ENCODE measurements at places on chromosomes 6 and 20.

DNA sequence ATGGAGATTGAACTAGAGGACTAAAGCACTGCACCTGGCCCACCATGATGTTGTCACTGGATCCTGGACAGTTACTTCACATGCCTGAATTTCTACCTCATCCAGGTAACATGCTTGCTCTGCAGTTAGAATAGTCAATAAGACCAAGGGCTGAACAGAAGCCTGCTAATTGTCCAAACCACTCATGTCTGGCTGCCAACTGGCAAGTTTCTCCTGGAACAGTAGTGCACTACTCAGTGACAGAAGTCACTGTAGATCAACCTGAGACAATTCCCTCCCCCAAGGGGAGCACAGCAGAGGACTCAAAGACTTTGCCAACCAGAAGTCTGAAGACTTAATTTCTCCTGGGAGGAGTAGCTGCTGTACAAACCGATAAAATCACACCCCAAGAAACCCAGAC, 454.6 kb upstream of the MARCKS start:
- no peak for DNase-seq

- DNase-seq: no peak
These were observed 20.0 kb downstream of the HLA-DOA start for GRCh38 chr6:32989368-32989767.

GRCh38 chr20:50381075-50381732, 129.0 kb upstream of the PTPN1 start:
- no peak for DNase-seq

DNA sequence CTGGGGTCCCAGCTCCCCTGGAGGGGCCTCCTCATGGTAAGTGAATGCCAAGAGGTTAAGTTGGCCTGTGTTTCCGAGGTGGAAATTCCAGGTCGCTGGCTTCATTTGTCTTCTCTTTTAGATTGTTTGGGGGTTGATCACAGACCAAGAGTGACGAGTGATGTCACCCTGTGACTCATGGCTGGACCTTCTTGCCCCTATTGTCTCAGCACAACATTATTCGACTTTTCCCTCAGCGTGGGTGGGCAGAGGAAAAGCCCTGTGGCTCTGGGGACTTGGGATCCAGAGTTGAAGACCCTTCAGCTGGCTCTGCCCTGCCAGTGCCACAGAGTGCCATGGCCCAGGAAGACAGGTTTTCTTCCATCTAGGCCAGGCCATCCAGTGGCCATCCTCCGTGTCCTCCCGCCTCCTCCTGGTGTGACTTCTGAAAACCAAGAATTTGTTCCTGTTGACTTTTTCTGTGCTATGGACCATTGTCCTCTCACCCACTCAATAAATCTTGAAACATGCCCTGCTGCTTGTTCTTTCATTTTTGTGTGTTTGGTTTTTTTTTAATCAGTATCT, 15.4 kb upstream of the SNHG17 start:
- DNase-seq: peak; percentile 44

DNA sequence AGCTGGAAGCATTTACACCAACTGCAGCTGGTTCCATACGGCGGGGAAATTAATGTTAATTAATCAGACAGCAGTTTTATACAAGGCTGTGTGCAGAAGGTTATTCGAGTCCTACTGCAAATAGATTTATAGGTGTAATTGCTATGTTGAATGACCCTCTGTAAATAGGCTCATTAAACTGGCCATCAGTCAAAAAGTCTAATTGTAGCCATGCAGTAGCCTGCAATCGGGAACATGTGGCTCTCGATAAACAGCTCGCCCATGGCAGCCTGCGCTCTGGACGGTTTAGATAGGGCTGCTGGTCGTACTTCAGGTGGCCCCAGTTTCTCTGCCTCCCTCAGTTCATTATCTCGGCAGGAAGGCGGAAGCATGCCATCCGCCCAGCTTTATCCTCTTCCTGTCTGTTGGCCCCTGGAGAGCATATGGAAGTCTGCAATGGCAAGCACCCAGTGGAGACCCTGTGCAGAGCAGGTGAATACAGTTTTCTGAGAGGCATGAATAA, 143.2 kb downstream of the MBOAT1 start:
- no peak for DNase-seq

- no peak for DNase-seq
These were observed 28.5 kb downstream of the SF3B5 start for GRCh38 chr6:144066741-144067484.

- DNase-seq: no peak
These were observed 730 bp downstream of the INSM1 start for GRCh38 chr20:20368418-20369249.

GRCh38 chr6:118899948-118900347, 6.0 kb downstream of the ASF1A start:
- DNase-seq: no peak

DNA sequence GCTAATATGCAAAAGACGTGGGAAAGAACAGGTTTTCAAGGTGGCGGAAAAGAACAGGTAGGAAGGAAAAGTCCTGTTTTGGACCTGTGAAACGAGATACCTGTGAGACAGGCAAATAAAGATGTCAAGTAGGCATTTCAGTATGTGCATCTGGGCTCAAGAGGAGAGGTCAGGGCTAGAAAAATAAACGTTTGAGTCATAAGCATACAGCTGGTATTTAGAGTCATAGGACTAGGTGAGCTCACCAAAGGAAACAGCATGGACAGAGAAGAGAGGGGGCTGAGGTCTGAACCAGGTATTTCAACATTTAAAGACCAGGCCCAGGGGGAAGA, 14.9 kb downstream of the MTFR2 start:
- peak; percentile 62 for DNase-seq

GRCh38 chr6:165767228-165767627, 104.2 kb upstream of the PDE10A start:
- peak; percentile 17 for DNase-seq

DNA sequence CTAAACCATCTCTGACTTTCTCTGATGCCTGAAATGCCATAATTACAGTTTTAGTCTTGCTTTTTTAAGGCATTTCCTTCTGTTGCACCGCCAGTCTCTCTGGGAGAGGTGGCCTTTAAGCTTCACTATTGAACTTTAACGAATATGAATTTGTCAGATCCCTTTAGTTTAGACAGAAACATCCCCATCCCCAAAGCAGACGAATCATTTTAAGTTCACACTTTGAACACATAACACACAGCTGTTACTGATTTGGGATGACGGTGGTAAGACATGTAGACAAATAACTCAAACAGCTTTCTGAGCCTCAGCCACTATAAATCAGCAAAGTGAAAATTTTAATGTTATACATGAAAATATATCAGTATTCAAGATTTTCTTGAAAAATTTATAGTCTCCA, 7.2 kb upstream of the IPCEF1 start:
- DNase-seq: no peak

- DNase-seq: no peak
These were observed 551.0 kb downstream of the HAO1 start for GRCh38 chr20:7389216-7389615.

DNA sequence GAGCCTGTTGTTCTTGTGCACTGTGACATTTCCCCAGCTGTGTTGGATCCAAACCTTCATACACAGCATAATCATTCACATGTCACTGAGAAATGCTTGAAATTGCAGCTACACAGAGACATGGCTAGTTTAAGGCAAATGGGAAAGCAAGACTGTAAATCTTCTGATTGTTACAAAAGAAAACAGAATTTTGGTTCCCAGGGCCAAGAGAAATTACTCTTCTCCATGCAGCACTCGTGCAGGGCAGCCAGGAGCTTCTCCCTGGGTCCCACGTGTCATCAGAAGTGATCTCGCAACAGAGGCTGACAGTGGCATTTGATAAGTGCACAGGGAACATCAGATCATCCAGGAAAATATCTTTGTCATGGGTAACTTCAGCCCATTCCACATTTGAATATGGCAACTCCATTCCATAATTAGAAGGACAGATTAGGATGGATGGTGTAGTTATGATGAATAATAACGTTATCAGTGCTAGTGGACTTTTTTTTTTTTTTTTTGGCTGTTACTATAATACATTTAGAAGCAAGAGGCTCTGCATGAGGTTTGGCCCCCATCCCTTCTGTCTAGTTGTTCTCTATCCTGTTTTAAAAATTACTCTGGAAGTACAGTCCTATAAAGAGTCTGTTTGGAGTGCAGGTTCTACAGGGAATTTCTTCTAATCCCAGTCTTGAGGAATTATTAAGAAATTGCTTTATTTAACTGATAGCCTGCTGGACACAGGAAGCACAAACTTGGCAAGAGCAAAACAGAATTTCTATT, 571.0 kb upstream of the NOX3 start:
- no peak for DNase-seq
